ENCODE measurements at places on chromosomes 4 and X.
A peak's percentile ranks its signal among the peaks of the same experiment; 100 is the strongest.

DNA sequence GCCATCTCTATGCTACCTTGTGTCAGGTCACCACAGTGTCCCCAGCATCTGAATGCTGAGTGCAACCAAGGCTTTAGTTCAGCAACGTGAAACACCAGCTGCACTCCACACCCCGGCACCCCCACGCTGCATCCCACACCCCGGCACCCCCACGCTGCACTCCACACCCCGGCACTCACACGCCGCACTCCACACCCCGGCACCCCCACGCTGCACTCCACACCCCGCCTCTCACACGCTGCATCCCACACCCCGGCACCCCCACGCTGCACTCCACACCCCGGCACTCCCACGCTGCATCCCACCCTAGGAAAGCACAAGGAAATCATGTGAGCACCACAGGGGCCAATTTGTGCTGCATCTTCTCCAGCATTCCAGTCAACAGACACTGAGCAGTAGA, 199.8 kb upstream of the FRG1 start:
- no peak for DNase-seq

DNA sequence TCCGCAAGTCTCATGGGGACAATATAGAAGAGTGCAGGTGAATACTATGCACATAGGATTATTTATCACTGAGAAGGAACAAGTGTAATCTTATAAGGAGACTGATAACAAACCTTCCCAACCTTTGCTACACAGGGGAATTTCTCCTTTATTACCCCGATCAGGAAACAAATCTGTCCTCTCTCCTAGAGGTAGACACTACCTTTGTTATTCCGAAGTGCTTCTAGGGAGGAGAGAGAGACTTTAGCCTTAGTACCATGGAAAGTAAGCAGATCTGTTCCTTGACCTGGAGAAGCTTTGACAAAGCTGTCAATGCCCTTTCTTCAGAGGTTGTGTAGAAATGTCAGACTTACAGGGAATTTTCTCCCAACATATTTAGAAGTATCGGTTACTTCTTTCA, 475.5 kb downstream of the CCSER1 start:
- no peak for DNase-seq

GRCh38 chr4:1381181-1381621, 25.0 kb downstream of the NKX1-1 start:
- no peak for DNase-seq

DNA sequence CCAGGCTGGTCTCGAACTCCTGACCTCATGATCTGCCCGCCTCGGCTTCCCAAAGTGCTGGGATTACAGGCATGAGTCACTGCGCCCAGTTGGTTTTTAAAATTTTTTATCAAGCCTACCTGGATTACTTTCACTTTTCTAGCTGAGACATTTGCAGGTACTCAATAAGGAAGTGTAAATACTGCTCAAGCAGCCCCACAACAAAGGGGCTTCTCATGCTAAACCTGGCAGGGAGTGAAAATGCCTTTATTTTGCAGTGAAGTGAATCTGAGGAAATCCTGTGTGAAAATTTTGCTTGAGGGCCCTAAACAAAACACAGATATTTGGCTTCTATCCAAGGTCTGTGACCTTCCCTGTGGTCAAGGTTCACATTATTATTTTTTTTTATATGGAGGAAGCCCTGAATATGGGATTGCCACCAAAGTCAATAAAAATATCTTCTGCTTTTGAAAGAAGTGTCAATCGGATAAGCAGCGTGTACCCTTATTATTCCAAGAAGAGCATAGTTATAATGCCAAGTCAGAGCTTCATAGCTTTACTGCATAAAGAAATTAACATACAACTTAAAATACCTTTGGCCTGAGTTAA, 481.0 kb downstream of the SH2D1A start:
- DNase-seq: peak; percentile 10

GRCh38 chrX:78514852-78515251, 144.3 kb downstream of the RTL3 start:
- peak; percentile 20 for DNase-seq

- DNase-seq: no peak
Measured at GRCh38 chrX:113906168-113906567, 677.7 kb upstream of the HTR2C start.

- no peak for DNase-seq
Measured at GRCh38 chr4:140930557-140930956, 174.4 kb upstream of the TBC1D9 start.

DNA sequence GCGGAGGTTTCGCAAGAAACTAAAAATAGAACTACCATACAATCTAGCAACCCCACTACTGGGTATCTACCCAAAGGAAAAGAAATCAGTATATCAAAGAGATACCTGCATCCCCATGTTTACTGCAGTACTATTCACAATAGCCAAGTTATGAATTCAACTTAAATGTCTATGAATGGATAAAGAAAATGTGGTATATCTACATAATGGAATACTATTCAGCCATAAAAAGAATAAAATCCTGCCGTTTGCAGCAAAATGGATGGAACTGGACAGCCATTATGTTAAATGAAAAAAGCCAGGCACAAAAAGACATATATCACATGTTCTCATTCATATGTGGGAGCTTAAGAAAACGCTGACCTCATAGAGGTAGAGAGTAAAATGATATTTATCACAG, 65.3 kb downstream of the LCORL start:
- DNase-seq: no peak

- no peak for DNase-seq
Measured at GRCh38 chr4:127771535-127772275, 10.4 kb upstream of the HSPA4L start.

DNA sequence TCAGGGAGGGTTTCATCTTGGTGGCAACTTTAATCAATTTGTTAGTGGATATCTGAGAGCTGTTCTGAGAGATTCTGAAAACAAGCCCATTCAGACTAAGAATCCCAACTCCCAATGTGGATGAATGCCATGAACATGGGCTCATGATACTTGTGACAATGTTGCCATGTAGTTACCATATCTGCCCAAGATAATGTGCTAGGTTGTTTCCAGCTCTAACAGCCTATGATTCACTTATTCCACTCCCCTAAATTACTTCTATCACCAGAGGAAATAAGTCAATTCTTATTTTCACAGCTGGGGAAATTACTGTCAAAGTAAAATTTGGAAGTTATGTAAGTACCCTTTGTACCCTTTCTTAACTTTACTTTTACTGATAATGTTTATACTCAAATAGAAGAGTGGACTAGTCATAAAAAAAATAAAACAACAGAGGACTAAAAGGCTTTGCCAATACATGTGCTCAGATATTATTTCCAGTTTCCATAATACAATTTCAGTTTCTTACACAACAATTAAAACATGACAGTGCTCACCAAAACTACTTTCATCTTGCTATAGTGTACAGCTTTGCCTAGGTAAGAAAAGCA, 1101.7 kb upstream of the INTU start:
- DNase-seq: no peak

DNA sequence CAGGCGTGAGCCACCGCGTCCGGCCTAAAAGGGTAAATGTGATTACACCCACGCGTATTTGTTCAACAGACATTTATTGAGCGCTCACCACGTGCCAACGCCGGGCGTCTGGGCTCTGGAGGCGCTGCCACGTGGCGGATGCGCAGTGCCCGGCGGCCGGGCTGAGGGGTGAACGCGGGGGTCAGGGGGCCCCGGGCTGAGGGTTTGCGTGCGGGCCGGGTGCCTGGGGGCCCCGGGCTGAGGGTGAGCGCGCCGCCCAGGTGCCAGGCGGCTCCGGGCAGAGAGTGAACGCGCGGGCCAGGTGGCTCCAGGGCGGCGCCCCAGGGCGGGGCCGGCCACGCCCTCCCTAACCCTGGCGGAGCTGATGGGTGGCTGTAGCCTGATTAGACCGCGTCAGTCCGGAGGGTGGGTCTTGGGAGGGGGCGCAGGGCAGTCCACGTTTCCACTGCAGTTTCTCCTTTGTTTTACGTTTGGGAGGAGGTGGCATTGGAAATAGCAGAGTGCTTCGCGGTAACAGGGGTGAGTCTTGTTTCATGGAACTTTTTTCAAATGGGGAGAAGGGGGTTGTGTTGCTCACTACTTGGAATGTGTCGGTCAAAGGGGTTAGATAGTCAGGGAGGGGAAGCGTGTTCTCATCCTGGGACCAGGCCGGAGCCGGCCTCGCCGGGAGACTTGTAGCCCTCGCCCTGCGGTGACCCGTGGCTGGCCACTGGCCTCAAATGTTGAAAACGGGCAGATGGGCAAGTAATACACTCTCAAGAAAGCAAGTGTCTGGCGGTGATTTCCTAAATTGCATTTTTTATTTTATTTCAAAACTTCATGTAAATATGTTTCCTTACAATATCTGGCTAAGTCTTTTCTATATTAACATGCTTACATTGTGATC, at the start of gene ZFP42:
ZFP42 (plus strand) TSS at position 450 of the 886 bp plus-strand sequence. CDS start 7,037 bp downstream, outside the sequence.
- DNase-seq: no peak

DNA sequence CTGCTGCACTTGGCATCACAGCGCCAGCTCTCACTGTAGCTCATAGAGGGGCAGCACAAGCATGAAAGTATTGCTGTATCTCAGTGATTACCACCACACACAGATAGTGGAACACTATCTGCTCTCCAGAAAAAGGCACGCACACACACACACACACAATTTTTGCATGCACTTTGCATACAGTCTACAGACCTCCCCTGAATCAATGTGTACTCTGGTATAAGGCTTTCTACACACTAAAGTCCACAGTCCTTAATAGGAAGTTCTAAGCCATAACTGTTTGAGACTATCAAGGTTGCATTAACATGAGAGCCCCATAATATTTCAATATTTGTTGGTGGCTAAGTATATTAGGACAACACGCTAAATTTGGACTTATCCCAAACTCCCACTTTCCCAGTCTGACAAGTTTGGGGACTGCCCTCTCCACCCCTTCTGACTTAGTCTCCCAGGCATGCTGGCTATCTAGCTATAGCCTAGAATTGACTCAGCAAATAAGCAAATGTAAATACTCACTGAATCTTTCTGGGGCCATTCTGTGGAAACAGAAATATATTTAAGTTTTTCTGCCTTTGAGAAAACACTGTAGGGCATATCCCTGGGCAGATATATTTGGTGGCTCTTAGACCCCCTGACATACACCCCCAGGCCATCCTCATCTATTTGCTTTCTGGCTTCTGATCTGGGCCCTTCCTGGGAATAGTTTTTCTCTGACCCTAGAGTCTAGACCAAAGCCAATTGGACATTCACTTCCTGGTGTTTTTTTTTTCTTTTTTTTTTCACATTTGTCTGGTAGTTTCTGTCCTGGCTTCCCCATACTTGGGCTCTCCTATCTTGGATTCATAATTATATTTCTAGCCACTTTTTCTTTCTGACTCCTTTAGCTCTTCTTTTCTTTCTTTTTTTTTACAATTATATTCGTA, 36.4 kb upstream of the CT47C1 start:
- no peak for DNase-seq

- no peak for DNase-seq
Measured at GRCh38 chr4:152936446-152937335, 568 bp downstream of the FHDC1 start.

DNA sequence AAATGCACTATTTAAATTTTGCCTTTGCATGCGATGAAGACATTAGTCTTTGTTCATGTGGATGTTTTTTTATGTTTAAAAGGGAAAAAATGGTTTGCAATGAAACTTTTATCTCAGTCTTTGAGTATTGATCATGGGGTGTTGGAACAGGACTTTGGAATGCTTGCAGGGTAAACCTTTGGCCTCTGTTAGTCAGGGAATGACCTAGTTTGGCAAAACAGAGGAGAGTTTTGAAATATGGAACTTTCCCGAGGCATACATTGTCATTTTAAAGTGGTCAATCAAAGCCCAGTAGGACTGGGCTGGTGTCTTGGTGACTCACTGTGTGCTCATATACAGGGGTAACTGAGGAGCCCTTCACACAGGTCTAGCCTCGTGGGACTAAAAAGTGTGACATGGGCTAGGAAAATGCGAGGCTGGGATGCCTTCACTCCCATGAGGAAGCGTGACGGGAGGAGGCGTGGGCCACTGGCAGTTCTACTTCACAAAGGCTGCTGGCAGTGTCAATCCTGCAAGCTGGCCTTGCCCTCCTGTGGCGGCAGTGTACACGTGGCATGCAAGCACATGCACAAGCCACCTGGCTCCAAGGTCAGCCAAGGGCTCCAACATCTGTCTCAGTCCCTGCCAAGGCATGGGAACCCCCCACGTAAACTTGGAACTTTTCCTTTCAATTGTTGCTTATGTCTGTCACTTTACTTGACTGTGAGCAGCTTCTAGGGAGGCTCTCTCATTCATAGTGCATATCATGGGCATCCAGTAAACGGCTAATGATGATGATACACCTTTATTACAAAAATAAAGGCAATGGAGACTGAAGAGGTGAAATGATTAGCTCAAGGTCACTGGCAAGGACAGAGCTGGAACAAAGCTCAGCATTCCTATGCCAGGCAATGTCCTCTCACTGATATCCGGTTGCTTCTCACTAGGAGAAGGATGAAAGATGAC, 5.2 kb upstream of the F11 start:
- DNase-seq: peak; percentile 83

GRCh38 chr4:144715230-144715629, 69.3 kb downstream of the HHIP start:
- DNase-seq: no peak

DNA sequence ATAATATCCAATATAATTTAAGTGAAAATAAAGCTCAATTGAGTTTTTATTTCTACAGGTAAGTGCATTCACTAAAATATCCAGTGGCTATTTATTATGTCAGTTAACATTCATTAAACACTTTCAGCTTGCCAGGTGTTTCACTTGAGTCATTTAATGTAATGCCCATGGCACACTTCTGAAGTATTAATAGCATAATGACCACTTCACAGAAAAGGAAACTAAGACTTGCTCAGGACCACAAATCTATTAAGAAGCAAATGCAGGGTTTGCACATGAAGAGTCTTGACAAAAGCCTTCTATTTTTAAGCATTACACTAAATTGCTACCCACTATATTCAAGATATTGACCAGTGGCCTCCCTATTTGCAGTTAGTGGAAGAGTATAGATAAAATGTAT, 612.7 kb downstream of the KCTD8 start:
- no peak for DNase-seq

DNA sequence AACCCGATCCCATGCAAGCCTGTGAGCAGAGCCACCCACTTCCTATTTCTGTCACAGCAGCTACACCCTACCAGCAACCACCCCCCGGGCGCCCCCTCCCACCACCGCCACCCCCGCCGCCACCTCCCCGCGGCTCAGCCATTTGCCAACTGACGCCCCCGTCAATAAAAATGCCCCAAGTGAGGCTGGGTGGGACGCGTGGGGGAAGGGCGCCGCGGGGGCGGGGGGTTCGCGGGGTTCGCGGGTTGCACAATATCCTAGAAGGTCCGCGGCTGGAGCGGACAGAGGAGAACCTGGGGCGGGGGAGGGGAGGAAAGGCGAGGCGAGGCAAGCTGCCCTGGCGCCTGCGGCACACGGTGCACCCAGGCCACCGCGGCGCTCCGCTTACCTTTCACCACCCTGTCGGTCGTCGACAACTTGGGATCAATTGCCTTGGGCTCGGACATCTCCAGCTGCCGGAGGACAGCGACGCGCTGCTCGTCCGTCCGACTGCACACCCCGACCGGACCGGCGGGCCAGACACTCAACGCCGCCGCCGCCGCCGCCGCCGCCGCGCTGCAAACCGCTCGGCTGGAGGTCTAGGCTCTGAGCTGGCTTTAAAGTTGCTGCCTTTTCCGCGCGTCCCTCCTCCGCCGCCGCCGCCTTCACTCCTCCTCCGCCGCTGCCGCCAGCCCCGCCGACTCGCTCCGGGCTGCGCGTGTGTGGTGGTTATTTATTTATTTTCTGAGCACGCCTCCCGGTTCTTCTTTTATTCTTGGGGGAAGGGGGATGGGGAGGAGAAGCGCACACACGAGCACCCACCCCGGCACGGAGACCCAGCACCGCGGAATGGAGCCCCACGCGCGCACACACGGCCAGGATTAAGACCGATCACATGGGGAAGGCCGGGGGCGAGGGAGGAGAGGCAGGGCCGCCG, 717 bp downstream of the PPP3CA start:
- DNase-seq: no peak
